ENCODE measurements at places on chromosomes 16 and 17.

DNA sequence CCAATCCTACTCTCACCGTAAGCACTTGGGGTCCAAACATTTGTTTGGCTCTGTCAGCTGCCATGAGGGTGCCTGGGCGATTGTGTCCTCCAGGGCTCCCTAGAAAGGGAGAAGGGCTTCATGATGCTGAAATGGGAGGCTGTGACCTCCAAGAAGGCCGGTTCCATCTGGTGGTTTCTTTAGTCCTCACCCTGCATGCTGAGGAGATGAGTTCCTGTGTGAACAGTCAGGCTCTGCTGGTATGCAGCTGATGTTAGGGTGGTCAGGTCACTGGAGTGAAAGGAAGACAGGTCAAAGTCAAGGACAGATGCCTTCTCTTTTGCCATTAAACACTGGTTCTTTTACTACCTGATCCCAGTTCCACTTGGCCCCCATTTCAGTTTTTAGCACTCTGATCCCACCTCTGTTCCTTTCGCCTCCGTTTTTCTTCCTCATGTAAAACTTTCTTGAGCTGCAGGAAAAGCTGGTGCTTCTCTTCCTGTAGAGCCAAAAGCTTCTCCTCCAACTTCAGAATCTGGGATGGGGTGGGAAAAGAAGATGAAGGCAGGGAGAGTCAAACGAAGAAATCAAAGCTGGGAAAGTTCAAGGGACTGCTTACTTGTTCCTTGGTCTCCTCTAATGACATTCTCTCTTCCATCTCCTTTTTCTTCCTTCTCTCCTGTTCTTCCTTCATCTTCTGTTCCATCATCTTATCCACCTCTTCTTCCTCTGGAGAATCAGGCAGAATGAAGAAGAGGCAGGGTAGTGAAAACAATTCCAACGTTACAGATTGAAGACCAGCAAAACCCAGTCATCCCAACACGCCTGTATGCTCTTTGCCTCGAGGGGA is 1.1 kb downstream of the GPS2 start:
- DNase-seq: no peak

- no peak for DNase-seq
Measured at GRCh38 chr17:67557921-67558320, 159.8 kb upstream of the NOL11 start.

DNA sequence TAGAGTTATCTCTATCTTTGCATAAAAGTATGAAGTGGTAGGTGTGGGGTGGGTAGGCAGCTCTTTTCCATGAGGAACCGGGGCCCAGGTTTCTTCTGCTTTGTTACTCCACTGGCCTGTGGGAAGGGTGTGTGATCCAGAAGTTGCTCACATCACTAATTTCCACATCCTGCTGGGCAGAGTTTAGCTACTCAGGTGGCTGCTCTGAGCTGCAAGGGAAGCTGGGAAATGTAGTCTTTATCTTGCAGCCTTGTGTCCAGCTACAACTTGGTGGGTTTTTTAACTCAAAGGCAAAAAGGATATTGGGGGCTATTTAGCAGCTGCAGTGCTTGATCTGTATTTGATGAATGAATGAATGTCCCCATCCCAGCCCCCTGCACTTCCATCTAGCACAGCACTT is 335.3 kb downstream of the SNX29 start:
- DNase-seq: no peak

GRCh38 chr17:79991140-79991923 is 44.3 kb downstream of the TBC1D16 start:
- peak; percentile 69 for DNase-seq

- no peak for DNase-seq
Measured at GRCh38 chr16:57608462-57609113, 19.8 kb upstream of the ADGRG1 start.

DNA sequence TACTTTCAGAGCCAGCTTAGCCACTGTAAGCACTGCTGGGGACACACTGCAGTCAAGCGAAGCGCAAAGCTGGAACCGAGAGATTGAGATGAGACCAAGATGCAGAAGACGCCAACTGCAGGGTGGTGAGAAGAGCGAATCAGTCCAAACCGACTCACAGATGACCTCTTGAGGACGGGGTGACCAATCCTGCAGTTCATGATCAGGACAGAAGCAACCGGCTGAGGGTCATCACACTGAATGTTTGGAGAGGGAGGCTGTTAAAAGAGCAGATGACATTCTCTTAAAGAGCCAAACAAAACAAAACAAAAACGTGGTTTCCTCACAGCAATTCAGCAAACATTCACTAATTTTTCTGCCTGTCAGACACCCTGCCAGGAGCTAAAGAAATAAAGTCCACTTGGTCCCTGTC is 8.5 kb downstream of the HASPIN start:
- no peak for DNase-seq

DNA sequence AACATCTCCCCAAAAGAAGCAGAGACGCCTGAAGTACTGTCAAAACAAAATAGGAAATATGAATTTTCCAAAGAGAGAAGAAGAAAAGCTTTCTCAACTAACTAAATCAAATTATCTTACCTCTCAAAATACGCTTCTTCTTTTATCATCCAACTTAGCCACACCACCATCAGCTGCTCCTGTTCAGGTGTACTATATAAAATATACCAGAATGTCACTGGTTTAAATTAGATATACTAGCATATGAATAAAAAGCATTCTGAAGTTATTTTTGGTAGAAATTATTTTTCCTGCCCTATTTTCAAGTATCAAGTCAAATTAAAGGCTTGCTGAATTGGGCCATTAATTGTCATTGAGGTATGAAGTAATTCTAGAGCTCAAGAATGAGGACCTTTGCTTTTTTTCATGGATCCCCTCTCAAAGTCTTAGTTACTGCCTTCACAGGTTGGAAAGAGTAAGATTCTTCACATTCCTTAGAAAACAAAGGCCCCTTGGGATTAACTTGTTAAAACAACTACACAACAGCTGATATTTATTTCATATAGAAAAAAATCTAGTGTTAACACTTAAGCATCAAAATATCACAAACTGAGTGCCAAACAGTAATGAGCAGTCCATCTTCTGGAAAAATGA is 30.1 kb downstream of the INTS2 start:
- no peak for DNase-seq
